SW 1271 (cell line): ENCODE measurements at places on chromosomes 2 and 18.

GRCh38 chr2:211068108-211068780, 511.8 kb downstream of the CPS1 start:
- no peak for DNase-seq

- no peak for DNase-seq
Measured at GRCh38 chr18:12377556-12378197, 650 bp upstream of the AFG3L2 start.

GRCh38 chr2:42886921-42887320, 94.5 kb upstream of the HAAO start:
- no peak for DNase-seq

DNA sequence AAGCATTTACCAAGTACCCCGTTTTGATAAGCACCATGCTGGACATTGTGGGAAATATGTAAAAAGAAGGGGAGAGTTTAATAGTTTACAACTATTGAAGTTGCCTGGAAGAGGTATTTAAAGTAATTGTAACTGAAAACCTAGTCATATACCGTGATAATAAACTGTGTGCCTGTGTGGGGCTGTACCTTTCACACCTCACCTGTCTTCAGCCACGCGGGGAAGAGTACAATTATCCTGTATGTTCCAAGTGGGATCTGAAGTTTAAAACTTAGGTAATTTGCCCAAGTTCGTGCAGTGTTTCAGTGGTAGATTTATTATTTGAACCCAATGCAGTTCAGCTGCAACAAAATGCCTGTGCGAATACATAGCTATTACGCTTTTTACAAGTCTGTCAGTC, 128.2 kb upstream of the TMEM200C start:
- DNase-seq, result no peak

- no peak for DNase-seq
Measured at GRCh38 chr2:226669249-226669648, 130.4 kb downstream of the IRS1 start.

GRCh38 chr18:6294148-6294784, 120.4 kb downstream of the L3MBTL4 start:
- DNase-seq, result no peak

DNA sequence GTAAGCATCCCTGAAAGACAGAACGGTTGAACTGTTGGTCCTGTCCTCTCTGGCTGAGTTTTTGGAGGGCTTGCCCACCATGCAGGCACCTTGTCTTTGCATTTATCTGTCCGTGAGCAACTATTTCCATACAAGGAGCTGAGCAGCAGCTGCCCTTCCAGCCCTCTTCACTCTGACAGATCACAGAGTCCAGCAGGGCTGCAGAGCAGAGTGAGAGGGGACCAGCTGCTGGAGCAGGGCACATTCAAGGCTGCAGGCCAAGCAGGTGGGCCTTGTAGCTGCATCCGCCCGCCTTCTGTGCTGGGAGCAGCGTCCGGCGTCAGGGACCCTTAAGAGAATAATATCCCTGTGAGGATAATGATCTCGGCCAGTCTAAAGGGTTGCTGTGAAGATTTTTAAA, 9.5 kb downstream of the SMYD1 start:
- DNase-seq, result no peak

DNA sequence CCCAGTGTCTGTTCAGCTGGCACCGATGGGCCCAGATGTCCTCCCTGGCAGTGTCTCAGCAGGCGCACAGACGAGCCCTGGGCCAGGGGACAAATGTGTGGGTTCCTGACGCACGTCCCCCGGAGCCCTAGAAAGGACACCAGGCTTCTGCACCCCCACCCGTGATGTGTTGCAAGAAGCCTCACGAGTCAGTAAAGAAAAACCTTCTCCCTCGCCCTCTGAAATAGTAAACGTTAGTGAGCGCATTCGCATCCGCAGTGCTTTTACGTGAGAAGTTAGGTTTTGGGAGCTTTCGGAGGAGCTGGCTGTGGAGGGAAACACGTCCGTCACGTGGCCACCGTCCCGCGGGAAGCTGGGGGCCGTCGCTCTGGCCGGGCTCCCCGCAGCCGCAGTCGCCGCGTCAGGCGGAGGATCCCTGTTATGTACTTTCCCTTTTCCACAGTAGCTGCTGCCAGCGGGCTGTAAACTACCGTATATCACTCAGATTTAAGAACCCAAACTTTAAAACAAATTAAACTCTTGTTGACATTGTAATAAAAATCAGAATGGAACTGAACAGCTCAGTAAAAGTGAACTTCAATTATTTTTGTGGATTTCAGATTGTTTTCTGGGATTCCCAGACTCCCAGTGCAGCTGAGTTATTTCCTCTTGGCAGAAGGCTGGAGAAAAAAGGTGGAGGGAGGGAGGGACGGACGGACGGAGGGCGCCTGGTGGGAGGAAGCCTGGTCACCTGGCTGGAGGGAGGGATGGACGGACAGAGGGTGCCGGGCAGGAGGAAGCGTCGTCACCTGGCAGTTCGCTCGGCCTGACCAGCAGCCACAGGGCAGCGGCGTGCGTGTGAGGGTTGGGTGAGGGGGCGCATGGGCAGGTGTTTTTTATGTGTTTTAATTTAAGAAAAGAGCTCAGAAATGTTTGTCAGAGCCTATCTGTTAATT, 112.1 kb downstream of the NFATC1 start:
- no peak for DNase-seq

GRCh38 chr2:184416146-184416913, 182.0 kb upstream of the ZNF804A start:
- DNase-seq, result no peak

GRCh38 chr2:149357058-149357457, 26.7 kb downstream of the LYPD6 start:
- no peak for DNase-seq

DNA sequence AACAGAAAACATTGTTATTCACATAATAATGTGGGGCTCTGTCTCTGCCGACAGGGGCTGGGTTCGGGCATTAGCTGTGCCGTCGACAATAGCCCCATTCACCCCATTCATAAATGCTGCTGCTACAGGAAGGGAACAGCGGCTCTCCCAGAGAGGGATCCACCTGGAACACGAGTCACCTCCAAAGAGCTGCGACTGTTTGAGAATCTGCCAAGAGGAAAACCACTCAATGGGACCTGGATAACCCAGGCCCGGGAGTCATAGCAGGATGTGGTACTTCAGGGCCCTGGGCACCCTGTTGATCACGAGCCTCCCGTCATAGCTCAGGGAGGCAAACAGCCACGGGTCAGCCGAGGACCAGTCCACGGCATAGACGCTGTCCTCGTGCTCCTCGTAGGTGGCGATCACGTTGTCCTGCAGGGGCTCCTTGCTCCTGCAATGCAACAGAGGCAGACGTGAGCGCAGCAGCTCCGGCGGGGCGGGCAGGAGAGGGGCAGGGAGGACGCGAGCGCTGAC, 188.5 kb downstream of the EIPR1 start:
- no peak for DNase-seq

DNA sequence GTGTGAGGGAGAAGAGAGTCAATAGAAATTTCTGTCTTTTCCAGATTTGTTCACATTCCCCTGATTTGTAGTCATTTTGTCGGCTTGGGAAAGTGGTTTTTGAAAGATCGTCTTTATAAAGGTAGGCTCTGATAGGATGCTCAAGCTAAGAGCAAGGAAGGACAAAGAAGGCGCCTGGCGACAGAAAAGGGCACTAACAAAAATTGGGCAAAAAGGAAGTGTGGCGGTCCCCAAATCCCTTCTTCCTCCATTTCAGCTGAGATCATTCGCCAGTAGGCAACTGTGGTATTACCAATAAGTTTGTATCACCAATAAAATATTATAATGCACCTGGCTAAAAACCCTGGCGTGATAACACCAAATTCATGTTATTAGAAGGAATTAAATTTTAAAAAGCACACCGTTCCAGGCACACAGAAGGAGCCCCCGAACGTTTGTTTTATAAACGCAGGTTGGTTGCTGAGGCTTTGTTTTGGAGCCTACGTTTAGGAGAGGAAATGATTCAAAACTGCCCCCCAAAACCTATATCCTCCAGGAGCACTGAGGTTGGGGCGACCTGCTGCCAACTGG, 756 bp upstream of the PTPN4 start:
- DNase-seq, result no peak

GRCh38 chr2:173101687-173102086, 26.0 kb downstream of the MAP3K20 start:
- no peak for DNase-seq

- DNase-seq, result no peak
Measured at GRCh38 chr2:227908266-227909054, 37.0 kb downstream of the DAW1 start.

DNA sequence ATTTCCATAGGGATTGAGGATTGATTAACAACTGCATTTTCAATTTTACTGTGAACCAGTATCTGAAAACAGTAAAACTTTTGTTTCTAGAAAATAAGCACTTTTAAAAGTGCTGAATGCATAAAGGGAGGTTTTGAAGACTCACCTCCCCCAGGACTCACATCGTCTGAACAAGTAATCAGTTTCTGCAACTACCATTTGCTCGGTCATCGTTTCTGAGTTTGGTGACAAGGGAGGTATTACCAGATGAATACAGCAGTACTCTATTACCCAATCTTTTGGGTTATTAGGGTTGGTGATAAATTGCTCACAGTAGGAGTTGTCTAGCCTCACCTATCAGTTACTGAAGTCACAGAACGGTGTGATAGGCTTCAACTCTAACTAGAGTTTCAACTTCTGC, 234.5 kb upstream of the FN1 start:
- DNase-seq, result no peak

DNA sequence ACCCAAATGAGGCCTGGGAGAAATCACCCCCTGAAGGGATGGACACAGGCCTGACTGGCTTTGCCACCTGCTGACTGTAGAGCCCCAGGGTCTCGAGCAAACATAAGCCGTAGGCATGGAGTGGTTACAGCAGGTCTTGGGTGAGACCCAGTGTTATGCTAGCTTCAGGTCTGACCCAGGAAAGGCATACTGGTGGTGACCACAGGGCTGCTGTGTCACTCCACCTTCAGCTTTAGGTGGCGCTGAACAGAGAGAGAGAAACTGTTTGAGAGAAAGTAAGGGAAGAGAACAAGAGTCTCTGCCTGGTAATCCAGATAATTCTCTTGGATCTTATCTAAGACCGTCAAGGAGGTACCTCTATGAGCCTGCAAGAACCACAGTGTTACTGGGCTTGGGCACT, 1544.2 kb upstream of the TMEFF2 start:
- DNase-seq, result no peak

GRCh38 chr18:8469544-8470130, 139.6 kb upstream of the RAB12 start:
- no peak for DNase-seq

- no peak for DNase-seq
Measured at GRCh38 chr2:197208024-197208423, 102.6 kb downstream of the ANKRD44 start.

- no peak for DNase-seq
Measured at GRCh38 chr2:11430729-11431128, 35.2 kb downstream of the E2F6 start.

- DNase-seq, result peak; percentile 5
Measured at GRCh38 chr2:160278879-160279177, 78.8 kb upstream of the ITGB6 start.

DNA sequence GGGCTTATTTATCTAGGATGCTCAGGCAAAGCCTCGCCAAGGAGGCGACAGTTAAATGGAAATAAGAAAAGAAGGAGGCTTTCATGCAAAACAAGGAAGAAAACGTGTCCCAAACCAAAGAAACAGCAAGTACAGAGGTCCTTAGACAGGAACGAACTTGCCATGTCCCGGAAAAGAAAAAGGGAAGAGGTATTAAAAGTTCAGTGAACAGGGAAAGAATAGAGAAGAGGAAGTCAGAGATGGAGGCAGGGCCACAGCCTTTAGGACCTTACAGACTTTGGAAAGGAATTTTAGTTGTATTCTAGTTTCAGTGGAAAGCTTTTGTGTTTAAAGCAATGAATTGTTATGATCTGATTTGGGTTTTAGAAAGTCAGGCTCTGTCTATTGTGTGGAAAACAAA, 22.1 kb downstream of the IKZF2 start:
- DNase-seq, result no peak

GRCh38 chr18:49081511-49082155, 130.9 kb upstream of the SMAD7 start:
- DNase-seq, result no peak

DNA sequence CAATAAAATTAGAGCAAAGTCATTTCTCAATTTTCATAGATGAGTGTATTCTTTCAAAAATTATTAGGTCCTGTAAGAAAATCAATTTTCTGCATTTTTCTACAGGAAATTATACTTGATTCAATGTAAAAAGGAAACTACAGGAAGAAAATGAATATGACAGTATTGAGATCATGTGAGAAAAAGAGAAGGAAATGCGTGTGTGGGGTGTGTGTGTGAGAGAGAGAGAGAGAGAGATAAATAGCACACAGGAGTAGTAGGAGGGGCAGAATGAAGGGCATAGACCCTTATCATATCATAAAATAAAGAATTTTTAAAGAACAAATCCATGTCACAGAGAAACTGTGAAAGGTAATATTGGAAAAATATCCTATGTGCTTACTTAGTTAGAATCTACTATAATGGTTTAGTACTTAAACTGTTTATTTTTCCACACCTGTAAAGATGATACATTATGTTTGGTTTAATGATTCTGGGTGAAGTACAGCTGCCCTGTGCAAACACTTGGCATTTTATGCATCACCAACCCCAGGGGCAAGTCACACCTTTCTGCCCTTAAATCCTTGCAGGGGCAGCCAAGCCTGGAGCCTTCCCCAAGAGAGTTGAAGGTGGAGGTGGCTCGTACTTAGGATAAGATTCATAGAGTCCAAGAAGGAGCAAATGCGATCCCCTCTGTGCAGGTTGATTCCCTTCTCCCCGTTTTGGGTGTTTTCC, 276.4 kb downstream of the TGIF1 start:
- DNase-seq, result no peak

DNA sequence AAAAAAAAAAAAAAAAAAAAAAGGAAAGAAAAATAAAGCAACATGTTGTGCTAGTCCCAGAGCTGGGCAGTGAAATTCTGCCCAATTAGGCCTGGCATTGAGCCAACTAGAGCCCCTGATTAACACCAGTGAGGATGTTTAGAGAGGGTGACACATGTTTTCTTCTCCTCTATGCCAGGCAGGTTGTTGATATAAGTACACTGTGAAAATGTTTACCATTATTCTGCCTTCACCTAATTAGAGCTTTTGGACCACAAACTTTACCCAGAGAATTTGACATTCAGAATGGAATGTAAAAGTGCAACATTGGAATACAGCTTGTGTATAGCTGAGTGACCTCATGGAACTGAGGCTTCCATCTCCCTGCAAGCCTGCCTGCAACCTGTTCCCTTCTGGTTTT, 95.9 kb upstream of the MSH2 start:
- DNase-seq, result no peak
